Activated CD4-positive, CD25-positive, alpha-beta regulatory T cell treated with anti-CD3 and anti-CD28 coated beads, Interleukin-2, amount 50 U/mL, for 72 hours (primary cell): ENCODE measurements at places on chromosomes 3 and 15.

DNA sequence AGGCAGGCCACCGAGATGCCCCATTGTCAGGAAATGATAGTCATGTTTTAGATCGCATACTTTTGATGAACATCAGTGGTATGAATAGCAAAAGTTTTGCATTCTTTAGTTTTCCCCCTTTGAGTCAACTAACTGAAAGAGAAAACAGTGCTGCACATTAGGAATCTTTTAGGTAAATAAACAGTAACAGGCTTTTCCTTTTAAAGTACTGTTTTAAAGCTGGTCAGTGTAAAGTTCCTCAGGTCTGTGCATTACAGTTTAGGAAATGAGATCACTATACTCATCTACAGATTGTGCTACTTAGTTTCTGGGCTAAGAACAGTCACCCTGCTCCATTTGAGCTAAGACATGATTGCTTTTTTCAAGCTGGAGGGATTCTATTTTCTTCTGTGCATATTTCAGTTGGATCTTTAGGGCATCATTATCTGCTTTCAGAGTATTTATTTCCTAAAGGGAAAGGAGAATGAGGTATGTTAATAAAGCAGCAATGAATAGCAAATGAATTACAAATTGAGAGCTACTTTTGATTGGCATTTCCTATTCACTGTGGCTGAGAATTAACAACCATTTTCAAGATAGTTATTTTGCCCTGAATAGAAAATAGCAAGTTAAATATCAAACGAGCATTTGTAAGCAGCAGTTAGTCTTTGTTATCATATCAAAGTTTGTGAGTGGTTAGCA is 36.5 kb downstream of the FAM98B start:
- no peak for DNase-seq

DNA sequence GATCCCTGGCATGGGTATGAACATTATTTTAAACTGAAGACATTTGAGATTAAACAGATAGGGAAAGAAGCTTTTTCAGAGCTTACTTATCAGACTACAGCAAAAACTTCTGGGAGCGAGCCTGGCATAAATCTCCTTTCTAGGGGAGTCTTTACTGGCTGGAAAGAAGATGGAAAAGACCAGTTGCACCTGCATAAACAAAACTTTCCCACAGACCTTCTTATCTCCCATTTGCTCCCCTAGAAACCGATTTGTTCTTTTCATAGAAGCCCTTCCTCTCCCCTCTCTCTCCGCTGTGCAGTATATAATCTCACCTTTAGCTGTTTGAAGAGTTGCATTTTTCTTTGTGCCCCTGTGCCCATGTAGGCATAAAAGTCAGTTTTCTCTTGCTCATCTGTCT is 93.2 kb downstream of the CHRNA7 start:
- no peak for DNase-seq

DNA sequence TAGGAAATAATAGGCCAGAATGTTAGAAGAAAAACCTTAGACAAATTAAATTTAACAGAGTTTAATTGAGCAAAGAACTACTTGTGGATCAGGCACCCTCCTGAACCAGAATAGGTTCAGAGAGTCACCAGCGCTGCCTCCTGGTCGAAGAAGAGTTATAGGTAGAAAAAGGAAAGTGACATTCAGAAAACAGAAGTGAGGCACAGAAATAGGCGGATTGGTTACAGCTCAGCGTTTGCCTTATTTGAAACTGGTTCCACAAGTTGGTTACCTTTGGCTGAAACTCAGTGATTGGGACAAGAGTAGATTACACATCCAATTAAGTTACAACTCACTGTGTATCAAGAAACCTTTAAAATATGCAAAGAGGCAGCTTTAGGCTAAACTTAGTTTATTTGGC is 4.4 kb downstream of the AADAC start:
- no peak for DNase-seq

GRCh38 chr3:25542492-25543039 is 114.5 kb downstream of the RARB start:
- no peak for DNase-seq

DNA sequence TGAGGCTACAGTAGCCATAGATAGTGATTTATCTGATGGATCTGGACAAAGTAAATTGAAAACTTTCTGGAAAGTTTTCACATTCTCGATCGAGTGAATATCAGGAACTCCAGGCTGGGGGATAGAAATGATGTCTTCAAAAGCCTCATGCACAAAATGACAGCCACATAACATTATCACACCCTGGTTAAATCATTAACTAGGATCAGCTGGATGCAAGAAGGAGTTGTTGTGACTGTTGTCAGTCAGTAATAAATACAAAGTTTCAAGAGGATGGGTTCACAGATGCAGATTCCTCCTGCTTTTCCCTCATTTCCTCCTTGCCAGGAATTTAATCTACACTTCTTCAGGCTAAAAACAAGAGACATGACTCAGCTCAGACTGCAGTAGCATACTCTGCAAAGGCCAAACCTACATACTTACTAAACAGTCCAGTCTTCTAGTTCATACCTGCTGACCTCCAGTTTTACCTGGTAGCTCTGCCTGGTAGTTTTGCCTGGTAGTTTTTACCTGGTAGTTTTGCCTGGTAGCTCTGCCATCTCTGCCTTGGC is 40.9 kb downstream of the C2CD4A start:
- no peak for DNase-seq

GRCh38 chr3:124854009-124854408 is 33.2 kb downstream of the ITGB5 start:
- no peak for DNase-seq

- no peak for DNase-seq
Observed at GRCh38 chr3:150495563-150496168, 50.6 kb downstream of the SERP1 start.

DNA sequence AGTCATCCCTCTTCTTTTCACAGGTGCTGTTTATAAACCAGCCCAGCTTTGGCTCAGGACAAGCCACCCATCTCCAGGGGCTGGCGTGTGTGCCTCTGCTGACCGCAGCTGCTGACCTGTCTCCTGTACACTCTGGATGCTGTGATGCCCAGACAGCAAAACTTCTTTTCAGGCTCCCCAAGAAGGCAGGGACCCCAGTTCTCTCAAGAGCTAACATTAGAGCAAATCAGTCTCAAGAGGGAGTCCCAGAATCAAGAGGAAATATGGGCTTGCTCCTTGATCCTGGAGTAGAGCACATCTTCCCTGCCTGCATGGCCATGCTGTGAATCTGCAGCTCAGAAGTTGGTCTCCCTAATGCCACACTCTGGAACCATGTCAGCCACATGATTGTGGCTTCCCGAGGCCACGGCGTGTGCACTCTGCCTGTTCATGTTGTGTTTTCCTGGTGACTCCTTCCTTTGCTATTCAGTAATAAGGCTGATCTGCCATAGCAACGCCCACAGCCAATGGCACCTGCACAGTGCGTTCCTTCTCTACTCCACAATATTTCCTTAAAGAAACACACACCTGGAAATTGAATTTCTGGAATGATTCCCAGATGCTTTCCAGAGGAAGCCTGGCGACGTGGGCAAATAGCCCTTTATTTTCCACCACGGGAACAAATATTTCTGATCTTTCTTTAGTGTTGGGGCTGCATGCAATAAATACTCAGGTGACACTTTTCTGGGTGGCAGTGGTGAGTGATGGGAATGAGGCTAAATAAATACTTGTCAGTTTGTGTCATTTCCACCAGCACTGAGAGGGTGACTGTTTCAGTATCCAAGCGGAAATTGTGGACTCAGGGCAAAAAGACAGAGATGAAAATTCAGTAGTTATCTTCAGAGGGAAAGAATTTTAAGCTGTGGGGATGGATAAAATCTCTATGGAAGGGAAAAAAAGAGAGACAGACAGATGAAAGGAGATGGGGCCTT is 21.9 kb upstream of the THSD4 start:
- no peak for DNase-seq

GRCh38 chr3:174959556-174960065 is 100.5 kb downstream of the NAALADL2 start:
- DNase-seq = no peak

- DNase-seq = no peak
Observed at GRCh38 chr15:44325568-44325967, 37.0 kb downstream of the GOLM2 start.

DNA sequence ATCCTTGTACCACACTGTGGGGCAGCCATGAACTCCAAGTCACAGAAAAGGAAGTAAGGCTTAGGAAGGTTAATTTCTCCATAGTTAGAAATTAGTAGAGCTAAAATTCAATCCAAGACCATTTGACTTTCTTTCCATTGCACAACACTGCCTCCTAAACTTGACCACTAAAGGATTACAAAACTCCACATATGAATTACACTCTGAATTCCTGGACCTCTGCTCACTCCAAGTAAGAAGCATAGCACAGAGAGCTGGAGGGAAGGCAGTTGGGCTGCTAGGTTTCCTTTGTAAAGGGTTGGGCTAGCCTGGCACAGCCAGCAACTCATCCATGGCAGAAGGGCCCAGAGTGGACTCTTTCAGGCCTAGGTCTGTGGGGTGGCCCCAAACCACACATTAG is 134.4 kb downstream of the MYLK start:
- no peak for DNase-seq

DNA sequence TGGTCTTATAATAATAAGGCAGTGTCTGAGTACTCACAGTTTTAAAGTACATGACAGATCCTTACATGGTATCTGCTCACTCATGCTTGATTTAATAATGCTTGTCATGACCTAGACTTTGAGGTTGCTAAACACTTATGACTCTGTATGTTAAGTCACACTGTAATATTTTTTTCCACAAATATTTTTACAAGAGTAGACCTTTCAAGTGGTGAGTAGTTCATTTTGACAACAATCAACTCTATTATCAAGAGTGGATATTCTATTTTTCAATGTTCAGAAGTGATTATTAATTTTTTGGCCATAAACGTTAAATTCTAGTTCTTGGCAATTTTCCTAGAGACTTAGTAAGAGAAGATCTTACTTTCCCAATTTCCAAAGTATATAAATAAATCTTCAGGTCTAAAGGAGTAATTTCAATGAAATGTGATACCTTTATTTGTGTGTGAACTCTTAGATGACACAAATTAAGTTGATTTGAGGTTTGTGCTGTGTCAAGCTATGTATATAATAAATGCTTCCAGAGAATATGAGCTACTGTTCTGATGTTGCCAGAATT is 104.5 kb downstream of the NLGN1 start:
- no peak for DNase-seq

GRCh38 chr15:95267481-95267880 is 1036.1 kb downstream of the MCTP2 start:
- DNase-seq = no peak

- peak; percentile 89 for DNase-seq
Observed at GRCh38 chr3:186783731-186784515, 546 bp downstream of the EIF4A2 start.

DNA sequence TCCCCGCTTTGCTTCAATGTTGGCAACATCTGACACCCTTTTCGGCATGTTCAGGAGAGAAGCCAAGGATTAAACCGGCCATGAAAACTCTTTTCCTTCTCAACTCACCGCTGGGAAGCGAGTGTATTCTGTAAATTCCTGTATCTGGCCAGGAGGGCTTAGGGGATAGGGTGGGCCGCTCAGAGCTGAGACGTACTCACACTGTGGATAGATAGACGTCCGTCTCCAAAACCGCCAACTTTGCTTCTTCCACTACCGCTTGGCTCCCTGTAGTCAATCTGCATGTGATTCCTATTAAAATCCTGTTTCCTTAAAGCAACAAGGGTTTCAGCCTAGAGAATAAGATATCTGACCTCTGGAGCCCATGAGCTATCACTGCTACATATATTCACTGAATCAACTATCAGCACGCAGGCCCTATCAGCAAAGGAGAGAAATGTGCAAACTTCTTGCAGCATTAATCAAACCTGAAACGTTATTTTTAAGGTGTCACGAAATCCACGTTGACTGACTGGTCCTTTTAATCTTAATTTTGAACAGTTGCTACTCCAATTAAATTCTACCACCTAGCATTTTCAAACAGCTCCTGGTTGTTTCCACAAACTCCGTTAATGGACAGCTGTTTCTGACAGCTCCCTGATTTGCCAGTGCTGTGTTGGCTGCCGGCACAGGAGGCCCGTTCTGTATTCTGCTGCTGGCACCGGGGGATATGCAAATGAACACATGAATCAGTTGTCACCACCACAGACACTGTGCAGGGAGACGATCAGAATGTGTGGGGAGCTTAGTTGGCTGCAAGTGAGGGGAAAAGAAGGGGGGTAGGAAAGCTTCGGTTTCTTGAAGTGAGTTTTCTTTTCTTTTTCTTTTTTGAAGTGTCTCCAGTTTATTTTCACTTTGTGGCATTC is 438.9 kb upstream of the ARRDC4 start:
- no peak for DNase-seq

DNA sequence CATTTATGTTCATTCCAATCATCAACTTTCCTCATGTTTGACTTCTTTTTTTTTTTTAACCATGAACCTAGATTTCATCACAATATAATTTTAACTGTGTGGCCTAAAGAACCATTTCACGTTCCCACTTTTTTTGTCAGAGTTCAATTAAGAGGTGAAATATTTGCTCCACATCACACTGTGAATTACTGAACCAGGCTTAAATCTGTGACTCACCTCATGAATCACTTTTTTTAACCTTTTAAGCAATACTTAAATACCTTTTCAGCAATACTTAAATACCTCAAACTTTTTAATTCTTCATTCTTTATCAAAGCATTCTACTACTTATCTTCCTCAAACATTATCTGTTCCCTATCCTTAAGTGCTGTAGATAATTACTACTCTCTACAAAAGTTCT is 137.6 kb downstream of the SI start:
- DNase-seq = no peak

DNA sequence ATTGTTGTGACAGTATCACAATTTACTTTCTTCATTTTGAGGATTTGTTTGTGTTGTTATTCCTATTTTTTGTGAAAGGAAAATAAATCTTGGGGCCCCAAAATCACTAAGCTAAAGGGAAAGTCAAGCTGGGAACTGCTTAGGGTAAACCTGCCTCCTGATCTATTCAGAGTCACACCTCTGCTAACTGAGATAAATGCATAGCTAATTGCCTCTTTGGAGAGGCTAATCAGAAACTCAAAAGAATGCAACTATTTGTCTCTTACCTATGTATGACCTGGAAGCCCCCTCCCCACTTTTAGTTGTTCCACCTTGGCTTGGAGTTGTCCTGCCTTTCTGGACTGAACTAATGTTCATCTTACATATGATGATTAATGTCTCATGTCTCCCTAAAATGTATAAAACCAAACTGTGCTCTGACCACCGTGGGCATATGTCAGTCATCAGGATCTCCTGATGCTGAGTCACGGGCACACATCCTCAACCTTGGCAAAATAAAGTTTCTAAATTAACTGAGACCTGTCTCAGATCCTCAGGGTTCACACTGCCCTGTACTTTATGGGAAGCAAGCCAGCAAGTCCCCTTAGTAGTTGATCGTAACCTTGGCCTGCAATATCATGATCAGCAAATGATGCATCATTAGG is 523.2 kb upstream of the GOLIM4 start:
- no peak for DNase-seq
